Cerebellar nuclear complex (tissue), 1 donor: ENCODE measurements at places on chromosomes 4 and X.

GRCh38 chr4:2671267-2671895 lies 84.8 kb downstream of the TNIP2 start:
- DNase-seq = no peak

GRCh38 chrX:56279863-56280262 lies 47.7 kb downstream of the KLF8 start:
- DNase-seq = no peak

DNA sequence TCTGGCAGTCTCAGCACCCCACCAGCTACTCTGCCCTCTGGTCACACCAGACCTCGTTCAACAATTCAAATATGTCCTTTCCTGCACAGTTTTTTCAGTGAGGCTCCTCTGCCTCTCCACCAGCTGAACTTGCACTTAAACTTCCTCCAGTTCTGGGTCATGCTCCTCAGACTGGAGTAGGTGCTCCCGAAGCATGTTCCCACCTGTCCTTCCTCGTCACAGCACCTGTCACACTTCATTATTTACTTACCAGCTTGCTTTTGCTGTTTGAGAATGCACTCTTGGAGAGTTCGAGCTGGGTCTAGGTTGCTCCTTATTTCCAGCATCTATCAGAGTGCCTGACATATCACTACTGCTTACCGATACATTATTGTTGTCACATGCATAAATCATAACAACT lies 144.8 kb upstream of the TTC29 start:
- no peak for DNase-seq

- DNase-seq = no peak
Observed at GRCh38 chr4:90187148-90187884, 60.1 kb downstream of the CCSER1 start.

DNA sequence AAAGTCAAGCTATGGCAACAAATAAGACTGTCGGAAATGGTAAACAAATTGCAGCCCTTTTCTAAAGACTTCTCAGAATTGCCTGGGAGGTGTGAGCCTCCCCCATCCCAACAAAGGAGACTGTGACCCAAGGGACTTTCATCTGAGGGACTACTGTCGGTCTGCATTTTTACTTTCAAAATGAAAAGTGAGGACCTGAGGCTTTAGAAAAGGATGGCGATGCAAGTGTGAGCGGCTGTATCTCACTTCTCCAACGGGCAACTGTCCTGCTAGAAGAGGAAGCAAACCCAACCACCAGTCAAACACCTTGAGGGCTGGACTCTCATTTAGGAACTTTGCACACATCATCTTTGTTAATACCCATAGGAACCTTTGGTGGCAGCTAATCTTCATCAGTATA lies 62.6 kb upstream of the CLNK start:
- no peak for DNase-seq

DNA sequence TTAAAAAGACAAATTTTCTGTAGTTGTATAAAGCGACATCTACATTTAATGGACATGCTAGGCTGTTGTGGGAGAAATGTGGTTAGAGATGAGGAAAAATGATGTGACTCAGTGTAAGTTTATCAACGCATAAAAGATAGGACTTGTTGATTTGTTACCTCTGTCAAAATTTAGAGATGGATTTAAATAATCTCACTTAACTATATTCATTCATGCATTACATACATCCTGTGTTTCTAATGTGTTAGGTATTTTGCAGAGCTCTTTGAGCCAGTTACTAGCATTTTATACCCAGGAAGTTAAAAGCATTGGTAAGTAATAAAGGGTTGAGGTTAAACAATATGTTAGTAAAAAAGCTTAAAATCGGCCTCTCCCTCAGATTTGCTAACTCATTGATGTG lies 34.3 kb downstream of the METAP1 start:
- DNase-seq = no peak

DNA sequence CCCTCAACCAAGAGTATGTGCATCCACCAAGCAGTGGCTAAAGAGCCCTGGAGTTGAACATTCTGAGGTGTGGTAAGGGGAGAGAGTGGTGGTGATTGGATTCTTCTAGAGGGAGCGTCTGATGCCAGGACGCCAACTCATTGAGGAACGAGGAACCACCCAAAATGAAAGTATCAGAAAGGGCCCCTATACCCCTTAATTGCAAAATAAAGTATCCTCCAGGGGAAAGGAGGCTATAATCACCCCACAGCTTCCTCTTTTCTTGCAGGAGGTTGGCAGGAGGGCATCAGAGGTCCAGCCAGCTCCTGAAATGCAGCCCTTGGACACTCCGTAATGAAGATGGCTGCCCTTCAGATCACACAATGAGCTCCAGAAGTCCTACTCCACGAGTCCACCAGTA lies 5.3 kb upstream of the KIAA1210 start:
- no peak for DNase-seq

GRCh38 chr4:174874898-174875297 lies 43.3 kb upstream of the ADAM29 start:
- no peak for DNase-seq

DNA sequence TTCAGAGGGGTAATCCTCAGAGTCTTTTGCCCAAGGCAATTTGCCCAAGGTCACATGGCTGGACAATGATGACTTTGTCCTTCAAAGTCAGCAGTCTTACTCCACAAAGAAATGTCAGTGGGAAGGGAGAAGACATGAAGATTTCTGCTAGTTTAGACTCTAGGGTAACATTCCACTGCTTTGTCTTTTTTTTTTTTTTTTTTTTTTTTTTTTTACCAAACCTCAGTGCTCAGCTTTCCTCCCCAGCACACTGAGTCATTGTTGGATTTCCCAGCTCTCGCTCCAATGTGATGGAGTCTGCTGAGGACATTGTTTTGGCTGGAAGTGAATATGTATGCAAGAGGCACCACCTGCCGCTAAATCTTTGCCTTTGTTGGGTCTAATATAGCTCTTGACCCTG lies 7.2 kb upstream of the C1QTNF7 start:
- DNase-seq = no peak

DNA sequence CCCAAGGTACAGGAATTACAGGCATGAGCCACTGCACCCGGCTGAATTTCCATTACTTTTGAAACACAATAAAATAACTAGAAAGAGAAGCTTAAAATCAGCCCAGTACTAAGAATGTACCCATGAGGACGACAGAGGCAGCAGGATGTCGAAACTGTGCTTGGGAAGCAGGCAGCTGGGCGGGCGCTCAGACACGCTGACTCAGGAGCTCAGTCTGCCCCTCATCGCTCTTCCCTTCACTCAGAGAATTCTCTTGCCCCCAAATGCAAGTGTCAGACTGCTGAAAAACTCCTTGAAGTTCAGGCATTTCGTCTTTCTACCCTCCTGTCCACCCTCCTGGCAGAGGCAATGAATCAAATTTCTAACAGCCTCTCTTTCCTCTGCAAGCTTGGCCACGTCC lies 41.0 kb upstream of the CDKN2AIP start:
- DNase-seq = no peak

- no peak for DNase-seq
Observed at GRCh38 chr4:23361453-23361852, 528.4 kb downstream of the PPARGC1A start.

DNA sequence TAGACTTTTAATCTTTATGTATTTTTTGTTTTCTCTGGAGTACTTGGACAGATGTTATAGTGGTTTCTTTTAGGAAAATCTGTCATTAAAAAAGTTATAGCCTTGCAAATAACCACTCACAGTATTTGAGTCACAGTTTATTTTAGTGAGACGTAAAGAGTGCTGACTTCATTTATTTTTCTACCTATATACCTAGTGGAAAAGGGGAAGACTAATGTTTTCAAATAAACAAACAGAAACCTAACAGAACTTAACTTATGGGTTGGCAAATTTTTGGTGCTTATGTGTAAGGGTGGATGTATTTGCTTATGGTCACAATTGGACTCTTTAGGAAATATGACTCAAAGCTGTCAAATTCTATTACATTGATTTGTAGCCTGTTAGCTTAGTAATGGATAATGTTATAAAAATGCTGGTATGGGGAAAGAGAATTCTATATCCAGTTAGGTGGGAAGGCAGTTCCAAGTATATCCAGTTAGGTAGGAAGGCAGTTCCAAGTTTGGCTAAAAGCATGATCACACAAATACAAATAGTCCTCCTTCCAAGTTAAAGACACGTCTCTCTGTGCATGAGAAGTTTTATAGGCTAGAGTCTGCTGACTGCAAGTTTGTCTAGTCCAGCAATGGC lies 61.9 kb downstream of the SLC9A6 start:
- no peak for DNase-seq

GRCh38 chr4:82367438-82368097 lies 6.2 kb downstream of the HNRNPD start:
- no peak for DNase-seq

DNA sequence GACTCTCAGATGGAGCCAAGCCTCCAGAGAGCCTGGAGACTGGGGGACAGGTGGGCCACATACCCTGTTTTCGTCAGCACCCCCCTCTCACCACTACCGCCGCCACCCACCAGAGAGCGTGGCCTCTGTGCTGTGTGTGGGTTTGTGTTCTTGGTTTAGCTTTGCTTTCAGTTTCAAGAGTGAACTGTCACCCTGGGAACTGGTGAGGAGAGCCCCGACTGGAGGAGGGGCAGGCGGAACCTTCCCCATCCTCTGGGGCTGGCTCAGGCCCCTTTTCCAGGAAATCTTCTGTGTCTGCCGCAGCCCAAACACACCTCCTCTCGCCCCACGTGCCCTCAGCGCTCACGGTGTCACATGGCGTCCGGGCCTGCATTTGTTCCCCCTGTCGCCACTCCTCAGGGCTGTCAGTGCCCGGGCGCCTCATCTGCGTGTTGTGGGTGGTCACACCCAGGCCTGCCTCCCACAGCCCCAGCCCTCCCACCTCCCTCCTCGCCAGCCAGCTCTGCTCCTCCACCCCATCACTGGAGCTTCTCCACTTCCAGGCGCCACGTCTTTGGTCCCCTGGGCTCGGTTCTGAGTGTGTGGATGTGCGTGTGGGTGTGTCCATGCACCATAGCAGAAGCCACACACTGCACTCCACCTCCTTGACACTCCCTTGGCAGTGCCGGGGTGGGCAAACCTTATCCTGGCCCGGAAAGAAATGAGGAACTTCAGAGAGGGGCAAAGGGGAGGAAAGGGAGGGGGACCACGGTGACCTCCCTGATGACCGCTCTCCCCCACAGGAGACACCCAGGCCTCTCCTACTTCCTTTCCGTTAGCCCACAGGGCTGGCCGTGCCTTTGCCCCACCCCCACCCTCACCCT lies 27.8 kb downstream of the ELF4 start:
- DNase-seq = no peak

- DNase-seq = no peak
Observed at GRCh38 chr4:2794486-2795299, 1.8 kb downstream of the SH3BP2 start.

DNA sequence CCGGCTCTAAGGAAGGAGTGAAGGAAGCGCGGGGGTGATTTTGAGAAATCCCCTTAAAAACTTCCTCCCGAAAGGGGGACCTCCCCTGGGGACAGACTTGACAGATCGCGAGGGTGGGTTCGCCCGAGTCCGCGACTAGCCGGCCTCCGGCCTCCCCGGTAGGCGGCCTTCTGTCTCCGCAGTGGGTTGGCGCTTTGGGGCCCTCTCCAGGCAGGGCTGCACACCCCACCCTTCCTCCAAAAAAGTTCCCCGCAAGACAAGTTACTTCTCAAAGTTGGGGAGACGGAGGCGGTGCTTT lies 24.8 kb downstream of the HOPX start:
- no peak for DNase-seq

DNA sequence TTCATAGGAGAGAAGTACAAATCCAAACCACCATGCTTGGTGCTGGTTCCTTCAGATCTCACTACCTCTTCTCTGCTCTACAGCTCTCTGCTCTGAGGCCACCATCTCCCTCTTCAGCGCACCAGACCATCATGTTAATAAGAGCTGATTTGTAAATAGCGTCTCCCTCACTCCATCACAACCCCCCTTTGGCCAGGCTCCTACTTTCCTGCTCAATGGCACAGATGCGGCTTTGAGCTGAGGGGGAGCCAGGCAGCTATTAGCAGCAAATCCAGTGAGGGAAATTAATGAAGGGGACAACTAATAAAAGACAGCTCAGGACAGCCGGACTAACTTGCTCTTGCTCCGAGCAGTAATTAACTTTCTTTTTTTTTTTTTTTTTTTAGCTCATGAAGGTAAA lies 13.1 kb downstream of the NEUROG2 start:
- no peak for DNase-seq

- DNase-seq = no peak
Observed at GRCh38 chr4:110296892-110297291, 98.5 kb upstream of the ELOVL6 start.

GRCh38 chr4:115275615-115276014 lies 162.2 kb upstream of the NDST4 start:
- no peak for DNase-seq

DNA sequence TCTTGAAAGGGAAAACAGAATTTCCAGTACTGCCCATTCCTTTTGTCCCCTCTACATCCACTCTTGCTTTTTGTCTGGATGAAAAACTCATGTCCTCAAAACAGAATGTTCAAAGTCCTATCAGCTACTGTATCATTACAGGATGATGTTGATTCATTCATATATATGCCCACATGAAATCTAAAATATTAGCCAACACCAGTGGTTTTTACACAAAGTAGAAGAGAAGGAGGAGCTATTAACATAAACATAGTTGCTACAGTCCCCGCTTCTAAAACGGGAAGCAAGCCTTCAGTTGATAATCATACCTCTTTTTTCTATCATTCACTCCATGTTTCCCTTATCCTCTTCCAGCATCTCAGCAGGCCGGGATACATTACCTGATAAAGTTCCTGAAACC lies 7.7 kb upstream of the THOC2 start:
- DNase-seq = no peak

DNA sequence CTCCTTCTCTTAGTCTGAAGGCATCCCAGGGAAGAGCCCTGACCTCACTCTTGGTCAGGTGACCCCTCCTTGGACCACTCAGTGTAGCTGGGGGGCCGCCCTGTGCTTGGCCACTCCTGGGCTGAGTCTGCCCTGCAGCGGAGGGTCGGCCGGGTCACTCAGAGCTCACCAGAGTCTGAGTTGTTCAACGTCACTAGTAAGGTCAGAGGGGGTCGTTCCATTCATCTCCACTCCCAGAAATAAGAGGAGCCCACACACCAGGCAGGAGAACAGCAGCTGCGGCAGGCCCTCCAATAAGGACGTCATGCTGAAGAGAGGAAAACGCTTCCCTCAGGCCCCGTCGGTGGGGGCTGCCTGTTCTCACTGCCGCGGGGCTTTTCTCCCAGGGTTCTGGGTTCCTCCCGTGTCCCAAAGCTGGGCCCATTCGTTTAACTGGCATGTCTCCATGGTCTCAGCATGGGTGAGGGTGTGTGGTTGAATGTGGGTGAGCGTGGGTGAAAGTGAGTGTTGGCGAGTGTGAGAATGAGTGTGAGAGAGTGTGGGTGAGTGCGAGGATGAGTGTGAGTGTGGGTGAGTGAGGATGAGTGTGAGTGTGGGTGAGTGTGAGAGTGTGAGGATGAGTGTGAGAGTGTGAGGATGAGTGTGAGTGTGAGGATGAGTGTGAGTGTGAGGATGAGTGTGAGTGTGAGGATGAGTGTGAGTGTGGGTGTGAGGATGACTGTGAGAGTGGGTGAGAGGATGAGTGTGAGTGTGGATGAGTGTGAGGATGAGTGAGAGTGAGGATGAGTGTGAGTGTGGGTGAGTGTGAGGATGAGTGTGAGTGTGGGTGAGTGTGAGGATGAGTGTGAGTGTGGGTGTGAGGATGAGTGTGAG lies 47.7 kb downstream of the ING2 start:
- DNase-seq = no peak

- no peak for DNase-seq
Observed at GRCh38 chr4:140720387-140721304, 35.5 kb downstream of the TBC1D9 start.

- DNase-seq = no peak
Observed at GRCh38 chr4:6929339-6929811, 19.7 kb downstream of the TBC1D14 start.

- no peak for DNase-seq
Observed at GRCh38 chr4:74932832-74933561, at the start of gene PARM1. TSS of gene PARM1 (plus strand) at chr4:74933116. CDS start at chr4:74933328, 212 bp downstream.
